ENCODE measurements at places on chromosomes 6 and 20.

GRCh38 chr20:23215344-23215995, 129.3 kb upstream of the CD93 start:
- DNase-seq: no peak

- no peak for DNase-seq
Measured at GRCh38 chr20:41750137-41750536, 132.0 kb upstream of the CHD6 start.

DNA sequence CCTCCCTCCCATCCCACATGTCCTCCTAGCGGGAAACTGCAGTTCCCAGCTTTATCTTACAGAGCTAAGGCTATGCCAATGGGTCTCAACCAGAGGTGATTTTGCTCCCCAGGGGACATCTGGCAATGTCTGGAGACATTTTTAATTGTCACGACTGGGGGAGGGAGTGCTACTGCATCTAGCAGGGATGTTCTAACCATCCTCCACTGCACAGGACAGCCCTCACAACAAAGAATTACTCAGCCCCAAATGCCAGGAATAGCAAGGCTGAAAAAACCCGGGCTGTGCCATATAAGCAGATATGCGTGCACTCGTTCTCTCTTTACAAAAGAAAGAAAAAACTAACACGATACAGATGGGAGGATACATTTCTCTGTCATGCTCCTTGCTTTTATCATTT, 8.5 kb downstream of the MRPS18A start:
- DNase-seq: no peak

DNA sequence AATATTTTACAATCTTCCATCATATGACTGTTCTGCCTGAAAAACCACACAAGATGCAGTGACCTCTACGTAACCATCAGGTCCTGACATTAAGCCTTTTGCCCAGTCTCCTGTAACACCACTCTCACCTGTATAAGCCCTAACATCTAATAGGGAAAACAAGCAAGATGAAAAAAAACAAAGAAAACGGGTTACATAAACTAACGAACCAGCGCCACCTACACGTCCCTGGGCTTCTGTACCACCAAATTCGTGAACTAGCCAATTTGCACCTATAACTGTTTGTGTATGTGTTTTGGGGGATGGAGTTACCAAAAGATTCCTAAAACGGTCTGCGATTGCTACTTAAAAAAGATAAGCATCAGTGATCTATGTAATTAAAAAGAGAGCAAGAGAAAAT, 70.2 kb downstream of the BLOC1S5 start:
- DNase-seq: no peak

DNA sequence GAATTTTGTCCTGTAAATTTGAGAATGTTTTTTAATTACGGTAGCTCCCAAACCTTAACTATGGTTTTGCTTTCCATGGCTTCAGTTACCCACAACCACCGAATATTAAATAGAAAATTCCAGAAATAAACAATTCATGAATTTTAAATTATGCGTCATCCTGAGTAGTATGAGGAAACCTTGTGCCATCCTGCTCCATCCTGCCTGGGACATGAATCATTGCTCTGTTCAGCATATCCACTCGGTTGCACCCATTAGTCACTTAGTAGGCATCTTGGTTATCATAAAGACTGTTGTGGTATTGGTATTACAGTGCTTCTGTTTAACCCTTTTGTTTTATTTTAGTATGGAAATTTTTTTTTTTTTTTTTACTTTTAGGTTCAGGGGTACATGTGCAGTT, 39.7 kb downstream of the KCNS1 start:
- no peak for DNase-seq

DNA sequence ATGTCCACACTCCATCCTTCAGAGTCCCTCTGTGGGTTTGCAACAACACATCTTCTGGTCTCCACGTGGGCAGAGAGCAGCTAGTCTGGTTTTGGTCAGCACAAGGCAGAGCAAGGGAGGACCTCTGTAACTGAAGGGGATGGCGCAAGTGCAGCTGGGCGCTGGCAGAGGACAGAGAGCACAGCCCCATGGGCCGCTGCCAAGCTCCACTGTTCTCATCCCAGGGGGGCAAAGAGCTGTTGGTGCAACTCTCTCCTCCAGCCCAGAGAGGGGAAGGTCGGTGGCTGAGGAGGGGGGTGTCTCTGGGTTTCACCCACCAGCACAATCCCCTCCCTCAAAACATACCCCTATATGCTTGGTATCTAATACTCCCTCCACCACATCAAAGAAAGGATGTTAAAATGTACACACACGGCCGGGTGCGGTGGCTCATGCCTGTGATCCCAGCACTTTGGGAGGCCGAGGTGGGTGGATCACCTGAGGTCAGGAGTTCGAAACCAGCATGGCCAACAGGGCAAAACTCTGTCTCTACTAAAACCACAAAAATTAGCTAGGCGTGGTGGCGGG, 9.1 kb downstream of the ATP9A start:
- no peak for DNase-seq

- DNase-seq: no peak
Measured at GRCh38 chr20:56212091-56212490, 36.4 kb upstream of the MC3R start.

- no peak for DNase-seq
Measured at GRCh38 chr6:139108378-139108777, 26.5 kb upstream of the HECA start.

DNA sequence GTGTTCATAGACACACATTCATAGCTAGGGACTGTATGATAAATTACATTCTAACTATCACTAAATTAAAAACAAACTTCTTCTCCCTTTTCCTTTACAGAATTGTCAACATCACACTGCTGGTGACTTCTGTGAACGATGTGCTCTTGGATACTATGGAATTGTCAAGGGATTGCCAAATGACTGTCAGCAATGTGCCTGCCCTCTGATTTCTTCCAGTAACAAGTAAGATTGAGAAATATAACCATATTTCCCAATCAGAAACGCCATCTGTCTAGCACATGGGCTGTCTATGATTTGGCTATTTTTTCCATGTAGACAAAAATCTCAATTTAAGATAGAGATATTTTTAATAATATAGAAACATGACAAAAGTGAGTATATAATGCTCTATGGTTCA, 367.7 kb downstream of the ARHGAP18 start:
- no peak for DNase-seq

DNA sequence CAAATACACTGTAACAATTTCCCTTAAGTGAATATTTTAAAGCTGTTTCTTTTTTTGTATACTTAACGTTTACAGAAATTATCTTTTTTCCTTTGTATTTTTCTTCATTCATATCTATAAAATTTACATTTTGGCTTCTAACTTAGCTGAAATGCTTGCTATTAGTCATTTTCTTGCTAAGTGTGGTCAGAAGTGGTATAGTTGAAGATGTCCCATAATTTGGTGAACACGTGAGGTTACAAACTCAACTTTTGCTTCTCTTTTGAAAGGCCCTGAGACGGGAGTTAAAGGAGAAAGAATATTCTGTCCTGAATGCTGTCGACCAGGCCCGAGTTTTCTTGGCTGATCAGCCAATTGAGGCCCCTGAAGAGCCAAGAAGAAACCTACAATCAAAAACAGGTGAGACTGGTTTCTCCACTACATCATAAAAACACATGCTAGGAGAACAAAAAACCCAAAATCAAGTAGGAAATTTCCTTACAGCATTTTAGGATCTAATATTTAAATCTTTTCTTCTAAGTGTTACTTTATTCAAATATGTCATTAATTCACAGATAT, 445.0 kb downstream of the UTRN start:
- no peak for DNase-seq

GRCh38 chr6:124234801-124235200, 431.1 kb downstream of the NKAIN2 start:
- DNase-seq: no peak

GRCh38 chr6:131782764-131783163, 25.1 kb upstream of the ENPP1 start:
- peak; percentile 33 for DNase-seq

All from NCI-H526 (cell line).